ENCODE measurements at places on chromosomes 4 and X.

DNA sequence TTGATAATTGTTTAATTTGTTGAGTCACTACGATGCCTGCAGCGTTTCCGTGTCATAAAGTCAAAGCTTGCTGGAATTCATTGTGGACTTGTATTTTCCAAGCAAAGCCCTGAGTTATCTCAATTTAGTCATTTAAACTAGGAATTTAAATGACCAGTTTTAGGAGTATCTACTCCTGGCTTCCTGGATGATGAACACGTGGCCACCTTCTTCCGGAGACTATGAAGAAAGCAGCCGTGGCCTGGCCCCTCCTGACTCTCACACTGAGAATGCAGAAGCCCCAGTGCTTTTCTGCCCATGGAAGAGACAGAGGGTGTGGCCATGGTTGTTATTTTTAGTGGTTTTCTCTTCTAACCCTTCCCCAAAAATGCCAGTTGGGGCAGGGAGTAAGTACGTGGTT lies 250.7 kb upstream of the GATB start:
- DNase-seq, result no peak

GRCh38 chr4:14176613-14177012 lies 549.1 kb upstream of the BOD1L1 start:
- DNase-seq, result peak; percentile 29

DNA sequence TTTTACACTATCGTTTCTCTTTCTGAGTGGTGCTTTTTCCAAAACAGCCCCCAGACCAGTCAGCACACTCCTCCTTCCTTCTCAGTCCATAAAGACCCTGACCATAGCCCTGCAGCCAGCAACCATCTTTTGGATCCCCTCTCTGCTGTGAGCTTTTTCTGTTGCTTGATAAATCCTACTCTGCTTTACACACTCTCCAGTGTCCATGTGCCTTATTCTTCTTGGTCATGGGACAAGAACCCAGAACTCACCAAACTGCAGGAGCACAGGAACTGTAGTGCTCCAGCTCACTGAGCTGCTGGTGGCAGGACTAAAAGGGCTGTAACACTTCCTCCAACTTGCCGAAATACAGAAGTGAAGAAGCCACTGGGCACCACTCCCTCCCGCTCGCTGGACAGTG lies 32.5 kb downstream of the COX18 start:
- no peak for DNase-seq

DNA sequence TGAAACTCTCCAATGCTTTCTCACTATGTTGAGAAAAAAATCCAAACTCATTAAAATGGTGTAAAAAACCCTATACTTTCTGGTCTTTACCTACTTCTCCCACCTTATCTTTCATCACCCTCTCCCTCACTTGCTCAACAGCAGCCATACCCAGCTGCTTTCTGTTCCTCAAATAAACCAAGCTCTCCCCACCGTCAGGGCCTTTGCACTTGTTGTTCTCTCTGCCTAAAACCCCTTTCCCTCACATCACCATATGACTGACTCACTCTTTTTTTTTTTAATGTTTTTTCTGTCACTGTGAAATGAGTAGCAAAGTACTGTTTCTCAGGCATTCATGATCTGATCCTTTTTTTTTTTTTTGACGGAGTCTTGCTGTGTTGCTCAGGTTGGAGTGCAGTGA lies 122.3 kb upstream of the TMEM164 start:
- DNase-seq, result no peak

DNA sequence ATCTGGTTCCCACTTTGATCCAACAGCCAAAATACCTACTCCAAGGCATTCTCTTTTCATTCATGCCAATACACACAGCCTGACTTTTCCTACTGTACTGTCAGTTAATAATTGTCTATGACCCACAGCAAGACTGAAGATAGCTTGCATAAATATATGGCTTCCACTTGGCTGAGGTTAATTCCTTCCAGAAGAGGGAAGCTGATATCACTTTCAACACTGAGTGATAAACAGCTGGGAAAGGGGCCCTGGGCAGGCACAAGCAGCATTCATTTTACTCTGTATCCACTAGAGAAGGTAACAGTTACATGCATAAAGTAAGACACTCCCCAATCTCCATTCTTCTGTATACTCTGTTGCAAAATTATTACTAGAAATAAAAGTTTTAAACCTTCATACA lies 200.2 kb upstream of the UGT8 start:
- DNase-seq, result no peak

GRCh38 chr4:25958110-25958509 lies 44.1 kb downstream of the SMIM20 start:
- no peak for DNase-seq

GRCh38 chrX:148204195-148204594 lies 223.1 kb downstream of the FMR1NB start:
- no peak for DNase-seq

DNA sequence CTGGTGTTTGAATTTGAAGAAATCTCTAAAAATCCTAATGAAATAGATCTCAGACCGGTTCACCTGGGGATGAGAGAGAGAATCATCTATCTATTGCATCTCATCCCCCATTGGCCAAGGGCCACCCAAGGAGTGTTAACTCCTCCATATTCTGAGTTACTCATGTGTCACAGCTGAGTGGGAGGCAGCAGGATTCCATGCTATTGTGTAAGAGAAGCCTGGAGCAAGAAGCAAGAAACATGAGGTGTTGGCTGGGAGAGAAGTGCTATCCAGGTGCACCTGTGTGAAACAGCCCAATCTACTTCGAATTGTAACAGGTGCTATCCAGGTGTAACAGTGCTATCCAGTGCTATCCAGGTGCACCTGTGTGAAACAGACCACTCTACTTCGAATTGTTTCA lies 150.3 kb upstream of the MAOA start:
- DNase-seq, result peak; percentile 17

DNA sequence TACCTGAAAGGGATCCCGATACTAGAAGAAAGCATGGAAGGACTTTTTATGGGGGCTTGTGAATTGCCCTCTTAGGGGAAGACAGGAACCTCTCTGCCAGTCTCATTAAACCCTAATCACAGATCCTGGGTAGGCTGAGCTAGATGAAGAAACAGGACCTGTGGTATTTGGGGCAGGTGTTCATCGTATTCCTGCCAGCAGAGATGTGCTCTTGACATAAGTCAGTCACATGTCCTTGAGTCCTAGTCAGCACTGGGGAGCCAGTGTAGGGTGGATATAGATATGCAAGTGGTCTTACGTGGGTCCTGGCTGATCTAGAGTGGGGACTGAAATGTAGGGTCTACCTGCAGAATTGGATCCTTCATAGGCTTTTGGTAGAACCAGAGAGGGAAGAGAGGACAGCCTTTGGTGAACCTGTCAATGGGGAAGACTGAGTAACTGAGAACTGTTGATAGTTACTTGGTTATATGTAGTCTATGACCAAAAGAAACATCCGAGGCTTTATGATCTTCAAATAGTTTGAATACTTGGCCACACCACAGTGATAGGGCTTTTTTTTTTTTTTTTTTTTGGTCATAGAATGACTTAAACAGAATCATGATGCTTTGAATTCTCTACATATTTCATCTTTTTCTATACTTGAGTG lies 63.5 kb upstream of the WDR1 start:
- no peak for DNase-seq

DNA sequence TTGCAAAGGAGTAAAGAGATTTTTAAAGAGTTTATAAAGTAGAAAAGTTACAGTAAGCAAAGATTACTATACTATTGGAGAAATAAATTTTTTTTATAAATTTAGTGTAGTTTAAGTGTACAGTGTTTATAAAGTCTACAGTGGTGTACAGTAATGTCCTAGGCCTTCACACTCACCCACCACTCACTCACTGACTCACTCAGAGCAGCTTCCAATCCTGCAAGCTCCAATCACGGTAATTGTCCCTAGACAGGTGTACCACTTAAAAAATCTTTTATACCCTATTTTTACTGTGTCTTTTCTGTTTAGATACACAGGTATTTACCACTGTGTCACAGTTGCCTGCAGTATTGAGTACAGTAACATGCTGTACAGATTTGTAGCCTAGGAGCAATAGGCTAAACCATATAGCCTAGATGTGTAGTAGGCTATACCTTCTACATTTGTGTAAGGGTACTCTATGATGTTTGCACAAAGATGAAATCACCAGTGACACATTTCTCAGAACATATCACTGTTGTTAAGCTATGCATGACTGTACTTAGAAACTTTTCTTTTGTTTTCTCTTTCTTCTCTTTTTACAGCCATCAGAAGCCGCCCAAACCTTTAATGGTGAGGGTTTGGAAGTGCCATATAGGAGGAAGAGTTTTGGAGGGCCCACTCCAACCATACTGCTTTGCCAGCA lies 11.8 kb upstream of the SH3RF1 start:
- peak; percentile 66 for DNase-seq

DNA sequence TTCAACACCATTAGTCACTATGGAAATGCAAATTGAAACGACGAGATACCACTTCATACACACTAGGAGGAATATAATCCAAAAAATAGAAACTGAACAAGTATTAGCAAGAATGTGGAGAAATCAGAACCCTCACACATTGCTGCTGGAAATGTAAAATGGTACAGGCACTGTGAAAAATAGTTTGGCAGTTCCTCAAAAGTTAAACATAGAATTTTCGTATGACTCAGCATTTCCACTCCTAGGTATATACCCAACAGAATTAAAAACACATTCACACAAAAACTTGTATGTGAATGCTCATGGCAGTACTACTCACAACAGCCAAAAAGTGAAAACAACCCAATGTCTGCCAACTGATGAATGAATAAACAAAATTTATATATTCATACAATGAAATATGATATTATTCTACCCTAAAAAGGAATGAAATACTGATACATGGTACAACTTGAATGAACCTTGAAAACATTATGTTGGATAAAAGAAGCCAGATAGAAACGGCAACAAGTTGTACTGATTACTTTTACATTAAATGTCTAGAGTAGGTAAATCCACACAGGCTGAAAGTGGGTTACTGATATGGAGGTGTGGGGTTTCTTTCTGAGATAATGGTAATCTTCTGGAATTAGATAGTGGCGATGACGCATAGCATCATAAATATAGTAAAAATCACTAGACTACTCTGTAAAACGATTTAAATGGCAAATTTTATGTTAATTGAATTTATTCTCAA lies 22.3 kb downstream of the TEC start:
- DNase-seq, result peak; percentile 68

DNA sequence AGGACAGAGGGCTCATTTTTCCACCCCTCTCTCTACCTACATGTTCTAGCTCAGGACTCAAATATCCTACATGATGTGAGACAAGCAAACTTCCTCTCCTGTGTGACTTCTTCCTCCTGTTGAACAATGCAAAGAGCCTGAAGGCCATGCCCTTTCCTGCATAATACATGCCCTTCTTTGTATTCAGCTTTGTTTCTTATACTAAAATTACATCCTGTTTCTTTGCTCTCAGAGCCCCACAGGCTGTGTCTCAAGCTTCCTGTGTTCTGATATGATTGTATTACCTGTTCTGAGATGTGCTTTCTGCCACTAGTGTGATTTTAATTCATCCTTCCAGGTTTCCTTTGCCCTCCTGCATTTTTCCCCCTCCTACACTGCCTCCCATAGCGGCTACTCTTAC lies 166.4 kb upstream of the AFF2 start:
- no peak for DNase-seq

GRCh38 chrX:38649221-38649620 lies 87.9 kb downstream of the TSPAN7 start:
- no peak for DNase-seq

GRCh38 chrX:68755616-68756125 lies 73.2 kb upstream of the EFNB1 start:
- no peak for DNase-seq

DNA sequence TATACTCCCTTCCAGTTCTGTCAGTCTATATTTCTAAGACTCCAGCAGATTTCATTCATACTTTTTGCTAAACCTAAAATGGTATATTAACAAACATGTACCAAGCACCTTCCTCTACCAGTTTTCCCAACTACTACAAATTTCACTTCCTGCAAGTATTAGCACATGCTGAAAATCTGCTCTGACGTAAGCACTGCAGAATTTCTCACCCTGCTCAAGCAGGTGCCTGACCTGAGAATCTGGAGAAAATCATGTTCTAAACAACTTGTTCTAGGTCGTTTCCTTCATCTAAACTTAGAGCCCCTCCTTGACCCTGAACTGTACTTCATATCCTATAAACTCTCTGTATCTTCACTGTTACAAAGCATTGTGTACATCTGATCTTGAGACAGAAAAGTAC lies 380.7 kb upstream of the NOCT start:
- DNase-seq, result no peak

- DNase-seq, result peak; percentile 86
Observed at GRCh38 chrX:108198420-108198819, 106.8 kb downstream of the ATG4A start.

DNA sequence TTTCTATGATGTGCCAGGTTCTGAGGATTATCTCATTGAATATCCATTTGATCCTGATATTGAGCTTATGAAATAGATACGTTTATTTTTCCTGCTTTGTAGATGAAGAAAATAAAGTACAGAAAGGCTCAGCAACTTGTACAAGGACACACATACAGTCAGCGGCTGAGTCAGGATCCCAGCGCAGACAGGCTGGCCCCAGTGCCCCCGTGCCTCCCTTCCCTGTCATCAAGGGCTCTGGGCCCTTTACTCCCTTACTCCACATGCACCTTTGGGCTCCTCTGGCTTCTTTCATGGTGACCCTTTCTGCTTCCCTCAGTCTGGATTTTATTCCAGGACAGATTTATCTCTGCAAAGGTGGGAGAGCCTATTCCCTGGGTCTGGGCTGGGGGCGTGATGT lies 12.8 kb downstream of the RASL11B start:
- no peak for DNase-seq

- DNase-seq, result peak; percentile 56
Observed at GRCh38 chr4:139050446-139050845, 34.9 kb downstream of the NOCT start.

- no peak for DNase-seq
Observed at GRCh38 chr4:63786171-63786570, 623.1 kb downstream of the TECRL start.

DNA sequence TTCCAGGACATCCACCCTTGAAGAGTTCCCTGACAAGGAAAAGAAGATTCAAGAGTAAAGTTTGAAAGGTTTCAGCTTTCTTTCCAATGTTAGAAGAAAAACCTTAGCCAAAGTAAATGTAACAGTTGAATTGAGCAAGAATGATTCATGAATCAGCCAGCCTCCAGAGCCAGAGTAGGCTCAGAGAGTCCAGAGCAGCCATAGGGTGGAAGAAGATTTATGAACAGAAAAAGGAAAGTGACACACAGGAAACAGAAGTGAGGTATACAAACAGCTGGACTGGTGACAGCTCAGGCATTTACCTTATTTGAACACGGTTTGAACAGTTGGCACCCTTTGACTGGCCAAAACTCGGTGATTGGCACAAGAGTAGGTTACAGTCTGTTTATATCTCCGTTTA lies 63.2 kb downstream of the QDPR start:
- DNase-seq, result peak; percentile 84

DNA sequence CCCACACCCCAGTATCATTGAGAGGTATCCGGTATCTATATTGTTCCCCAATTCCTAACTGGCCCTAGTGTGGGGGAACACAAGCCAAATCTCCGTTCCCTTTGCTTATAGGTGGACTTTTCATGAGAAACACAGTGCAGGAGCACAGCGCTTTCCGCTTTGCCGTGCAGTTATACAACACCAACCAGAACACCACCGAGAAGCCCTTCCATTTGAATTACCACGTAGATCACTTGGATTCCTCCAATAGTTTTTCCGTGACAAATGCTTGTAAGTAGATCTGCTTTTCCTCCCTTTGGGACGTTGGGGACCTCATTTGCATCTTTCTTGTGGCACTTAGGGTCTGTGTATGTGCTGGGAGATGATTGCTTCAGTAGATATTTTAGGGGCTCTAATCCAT lies 1.6 kb downstream of the GRIA3 start:
- no peak for DNase-seq

- no peak for DNase-seq
Observed at GRCh38 chrX:28498658-28499057, 88.6 kb upstream of the IL1RAPL1 start.

GRCh38 chr4:105248613-105249012 lies 101.9 kb downstream of the TET2 start:
- DNase-seq, result no peak
